ENCODE measurements at places on chromosomes 11 and 22. TPM values are rescaled to one million over a fixed set of nuclear protein-coding genes. Genes with fewer than 3 reads are reported as not detected.

MYBPC3 gene
- polyA plus RNA-seq, result 0.08 TPM

PLET1 gene
- not detected for polyA plus RNA-seq

MRGPRX4 gene
- not detected for polyA plus RNA-seq

MS4A12 gene
- not detected for polyA plus RNA-seq

APOBEC3B gene
- polyA plus RNA-seq, result not detected

COMT gene
- 38.5 TPM for polyA plus RNA-seq

BDNF gene
- 0.91 TPM for polyA plus RNA-seq

IL10RA gene
- polyA plus RNA-seq, result not detected

ZP1 gene
- polyA plus RNA-seq, result not detected

OR8D1 gene
- not detected for polyA plus RNA-seq

YPEL4 gene
- 1.0 TPM for polyA plus RNA-seq

LRRC10B gene
- polyA plus RNA-seq, result not detected

MS4A7 gene
- not detected for polyA plus RNA-seq

MS4A4A gene
- not detected for polyA plus RNA-seq

CHRDL2 gene
- not detected for polyA plus RNA-seq

KCNK4 gene
- 0.17 TPM for polyA plus RNA-seq

FGF19 gene
- polyA plus RNA-seq, result not detected

PKP3 gene
- polyA plus RNA-seq, result not detected

RTN4RL2 gene
- 0.16 TPM for polyA plus RNA-seq

OTOG gene
- polyA plus RNA-seq, result not detected

DPAGT1 gene
- polyA plus RNA-seq, result 40.2 TPM

XKR3 gene
- not detected for polyA plus RNA-seq

PLAAT2 gene
- polyA plus RNA-seq, result not detected

MYO7A gene
- not detected for polyA plus RNA-seq

OR51B5 gene
- polyA plus RNA-seq, result 0.54 TPM

CHRM1 gene
- not detected for polyA plus RNA-seq

CAVIN3 gene
- polyA plus RNA-seq, result 0.79 TPM

OR52H1 gene
- not detected for polyA plus RNA-seq

KCNJ1 gene
- 4.3 TPM for polyA plus RNA-seq

ZNF214 gene
- polyA plus RNA-seq, result 4.1 TPM

OR11H1 gene
- polyA plus RNA-seq, result not detected

TMEM135 gene
- 24.9 TPM for polyA plus RNA-seq

YPEL1 gene
- 2.1 TPM for polyA plus RNA-seq

RPS6KA4 gene
- polyA plus RNA-seq, result 0.46 TPM

NUP98 gene
- 4.9 TPM for polyA plus RNA-seq

SLC7A4 gene
- not detected for polyA plus RNA-seq

TXN2 gene
- 78.1 TPM for polyA plus RNA-seq

ACTN3 gene
- polyA plus RNA-seq, result not detected

TRIM48 gene
- not detected for polyA plus RNA-seq

SERGEF gene
- 19.0 TPM for polyA plus RNA-seq

CTSW gene
- not detected for polyA plus RNA-seq

SAA2 gene
- polyA plus RNA-seq, result not detected

PANX2 gene
- 0.11 TPM for polyA plus RNA-seq

MYOD1 gene
- polyA plus RNA-seq, result not detected

HEPACAM gene
- 9.0 TPM for polyA plus RNA-seq

TPST2 gene
- 7.4 TPM for polyA plus RNA-seq

DEUP1 gene
- 4.7 TPM for polyA plus RNA-seq

CARD16 gene
- 9.0 TPM for polyA plus RNA-seq

SPI1 gene
- not detected for polyA plus RNA-seq

CCDC89 gene
- not detected for polyA plus RNA-seq

FGF4 gene
- not detected for polyA plus RNA-seq

ARHGAP8 gene
- not detected for polyA plus RNA-seq
